ENCODE measurements at places on chromosomes 2 and 18.
A peak's percentile ranks its signal among the peaks of the same experiment; 100 is the strongest.

- DNase-seq: no peak
Measured at GRCh38 chr18:80170395-80171053, 61.5 kb downstream of the ADNP2 start.

GRCh38 chr2:207311316-207312005 lies 145.7 kb upstream of the KLF7 start:
- DNase-seq: no peak

DNA sequence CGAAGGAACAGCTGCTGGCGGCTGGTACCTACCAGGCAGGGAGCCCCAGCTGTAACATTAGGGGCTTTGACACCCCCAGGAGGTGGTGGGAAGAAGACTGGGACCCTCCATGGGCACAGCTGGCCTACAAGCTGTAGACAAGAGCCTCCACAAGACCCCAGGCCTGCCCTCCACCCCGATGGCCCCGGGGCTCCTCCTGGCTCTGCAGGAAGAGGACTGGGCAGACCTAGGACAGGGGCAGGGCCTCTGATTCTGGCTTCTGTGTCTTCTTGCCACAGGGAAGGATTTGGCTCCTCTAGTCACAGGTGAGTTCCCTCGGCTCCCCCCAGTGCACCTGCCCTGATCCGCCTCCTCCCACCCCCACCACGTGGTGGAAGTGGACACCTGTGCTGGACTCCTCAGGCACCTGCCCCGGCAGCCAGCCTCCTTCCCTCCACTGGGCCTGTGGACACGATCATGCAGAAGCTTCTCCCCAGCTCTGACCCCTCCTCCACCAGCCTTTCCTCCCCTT lies 53.4 kb upstream of the ODC1 start:
- DNase-seq: no peak

DNA sequence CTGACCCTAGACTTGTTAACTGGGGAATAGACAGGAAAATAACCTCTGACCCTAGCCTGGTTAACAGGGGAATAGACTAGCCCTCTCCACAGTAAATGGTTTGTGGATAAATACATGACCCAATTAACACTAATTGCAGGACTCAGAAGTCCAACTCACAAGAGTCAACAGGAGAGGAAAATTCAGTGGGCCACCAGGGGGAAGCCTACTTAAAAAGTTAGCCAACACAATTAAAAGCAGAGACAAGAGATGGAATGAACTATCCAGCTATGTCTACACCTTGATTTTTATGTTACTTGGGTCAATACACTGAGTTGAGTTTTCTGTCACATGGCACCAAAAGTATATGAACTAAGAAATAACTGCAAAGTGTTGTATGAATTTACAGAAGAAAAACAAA lies 158.8 kb upstream of the SLC39A10 start:
- peak; percentile 21 for DNase-seq

DNA sequence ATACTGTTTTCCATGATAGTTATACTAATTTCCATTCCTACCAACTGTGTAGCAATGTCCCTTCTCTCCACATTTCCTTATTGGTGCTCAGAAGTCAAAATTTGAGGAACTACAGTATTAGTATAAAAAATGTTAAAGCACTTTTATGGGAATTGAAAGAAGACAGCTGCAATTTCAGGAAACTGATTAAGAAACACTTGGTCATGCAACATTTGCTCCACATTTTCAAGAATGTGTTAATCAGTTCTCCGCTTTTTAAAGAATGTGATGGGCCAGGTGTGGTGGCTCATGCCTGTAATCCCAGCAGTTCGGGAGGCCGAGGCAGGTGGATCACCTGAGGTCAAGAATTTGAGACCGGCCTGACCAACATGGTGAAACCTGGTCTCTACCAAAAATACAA lies 33.6 kb upstream of the MGAT4A start:
- no peak for DNase-seq

GRCh38 chr2:56185582-56186046 lies 1.8 kb downstream of the CCDC85A start:
- DNase-seq: no peak

GRCh38 chr2:58377181-58377580 lies 136.1 kb upstream of the FANCL start:
- no peak for DNase-seq

DNA sequence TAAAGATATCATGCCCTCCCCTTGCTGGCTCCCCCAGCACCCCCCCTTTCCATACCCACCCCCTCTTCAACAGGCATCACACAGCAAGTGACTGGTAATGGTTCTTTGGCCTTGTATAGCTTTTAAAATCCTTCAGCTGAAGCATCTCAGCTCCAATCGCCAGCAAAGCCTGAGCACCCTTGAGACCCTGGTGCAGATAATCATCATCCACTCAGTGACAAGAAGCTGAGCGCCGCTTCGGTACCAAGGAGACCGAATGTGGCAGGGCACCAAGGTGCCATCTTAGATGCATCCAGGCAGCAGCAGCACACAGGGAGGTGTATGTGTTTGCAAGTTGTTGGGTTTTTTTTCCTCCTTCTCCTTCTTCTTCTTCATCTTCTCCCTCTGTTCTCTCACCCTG lies 232.7 kb downstream of the BCL11A start:
- no peak for DNase-seq

DNA sequence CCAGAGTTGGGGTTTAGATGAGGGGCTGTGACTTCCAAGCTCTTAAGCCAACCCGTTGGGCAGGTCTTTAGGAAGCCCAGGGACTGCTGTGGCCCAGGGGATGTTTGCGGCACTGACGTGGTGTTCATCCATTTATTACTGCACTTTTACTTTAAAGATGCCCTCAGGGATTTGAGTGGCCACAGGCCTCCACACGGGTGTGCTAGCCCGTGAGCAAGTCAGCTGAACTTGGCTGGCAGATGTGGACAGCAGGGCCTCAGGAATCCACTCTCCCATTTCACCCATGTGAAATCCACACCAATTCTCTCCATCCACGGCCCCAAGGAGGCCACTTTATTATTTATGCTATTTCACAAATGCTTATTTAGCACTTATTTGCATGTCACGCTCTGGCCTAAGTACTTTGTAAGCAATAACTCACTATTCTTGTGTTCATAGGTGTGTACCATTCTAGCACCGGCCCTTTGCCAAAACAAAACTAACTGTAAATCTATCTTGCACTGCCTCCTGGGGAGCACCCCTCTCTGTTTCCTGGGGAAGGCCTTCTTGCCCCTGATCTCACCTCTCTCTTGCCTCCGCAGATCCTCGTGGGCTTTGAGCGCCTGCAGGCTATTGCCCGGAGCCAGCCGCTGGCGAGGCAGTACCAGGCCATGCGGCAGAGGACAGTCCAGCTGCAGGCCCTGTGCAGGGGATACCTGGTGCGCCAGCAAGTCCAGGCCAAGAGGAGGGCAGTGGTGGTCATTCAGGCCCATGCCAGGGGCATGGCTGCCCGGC lies 39.1 kb upstream of the GPR17 start:
- DNase-seq: no peak

DNA sequence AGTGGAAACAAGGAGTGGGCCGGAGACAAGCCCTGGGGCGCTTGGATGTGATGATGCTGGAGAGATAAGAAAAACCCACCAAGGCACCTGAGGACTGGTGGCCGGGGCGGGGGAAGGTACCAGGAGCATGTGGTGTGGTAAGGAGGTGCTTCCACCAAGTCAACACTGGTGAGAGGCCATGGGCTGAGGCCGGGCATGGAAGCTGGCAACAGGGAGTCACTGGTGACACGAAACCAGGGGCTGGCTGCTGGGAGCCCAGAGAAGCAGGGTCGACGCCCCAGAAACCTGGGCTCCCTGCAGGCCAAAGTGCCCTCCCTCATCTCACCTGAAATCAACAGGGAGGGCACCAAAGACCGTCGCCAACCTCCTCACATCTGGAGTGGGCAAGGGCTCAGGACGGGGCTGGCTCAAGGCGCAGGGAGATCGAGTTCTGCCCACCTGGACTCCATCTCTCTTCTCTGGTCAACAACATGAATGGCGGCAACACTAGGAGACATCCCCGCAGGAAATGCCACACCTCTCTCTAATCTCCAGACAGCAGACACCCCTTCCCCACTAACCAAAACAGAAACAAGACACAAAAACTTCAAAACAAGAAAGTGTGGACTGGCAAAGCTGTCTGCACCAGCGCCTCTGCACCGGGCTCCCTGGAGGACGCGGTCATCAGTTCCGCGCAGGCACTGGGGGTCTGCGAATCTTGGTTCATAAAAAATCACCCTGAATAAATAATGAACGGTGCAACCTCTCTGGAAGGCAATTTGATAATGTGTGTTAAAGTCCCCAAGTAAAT lies 185.5 kb downstream of the HDAC4 start:
- DNase-seq: no peak

- no peak for DNase-seq
Measured at GRCh38 chr2:134705861-134706586, 12.8 kb downstream of the TMEM163 start.

- DNase-seq: no peak
Measured at GRCh38 chr2:153944800-153945199, 73.1 kb downstream of the GALNT13 start.

GRCh38 chr2:217156801-217157200 lies 296.9 kb upstream of the TNP1 start:
- DNase-seq: no peak

GRCh38 chr2:54106631-54107454 lies 8.6 kb upstream of the ACYP2 start:
- DNase-seq: no peak

DNA sequence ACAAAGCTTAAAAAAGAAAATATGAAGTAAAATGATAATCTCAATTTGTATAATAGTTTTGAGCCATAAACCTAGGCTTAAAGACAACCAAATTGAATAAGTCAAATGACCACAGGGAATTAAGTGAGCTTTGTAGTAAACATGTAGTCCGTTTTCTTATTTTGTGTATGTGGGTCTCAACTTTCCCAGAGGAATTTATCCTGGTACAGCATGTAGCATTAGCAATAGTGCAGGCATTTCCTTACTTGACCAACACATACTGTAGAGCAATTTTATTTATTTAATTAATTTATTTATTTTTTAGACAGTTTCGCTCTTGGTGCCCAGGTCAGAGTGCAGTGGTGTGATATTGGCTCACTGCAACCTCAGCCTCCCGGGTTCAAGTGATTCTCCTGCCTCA lies 37.5 kb upstream of the MTCL1 start:
- DNase-seq: no peak

DNA sequence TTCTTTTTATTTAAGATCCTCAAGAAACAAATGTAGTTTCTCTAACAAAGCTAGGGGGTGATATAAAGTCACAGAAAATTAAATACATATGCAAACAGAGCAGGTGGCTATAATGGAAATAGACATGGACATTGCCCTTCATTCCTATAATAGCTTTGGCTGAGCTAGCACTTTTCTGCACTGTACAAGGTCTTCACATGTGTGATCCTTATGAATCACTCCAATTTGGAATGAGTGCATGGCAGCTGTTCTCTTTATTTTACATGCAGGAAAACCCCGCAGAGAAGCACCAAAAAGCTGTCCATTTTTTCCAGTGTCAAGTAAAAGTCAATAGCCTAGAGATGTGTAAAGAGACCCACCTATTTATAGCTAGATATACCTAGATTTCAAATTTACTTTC lies 747.4 kb upstream of the SLC8A1 start:
- no peak for DNase-seq

DNA sequence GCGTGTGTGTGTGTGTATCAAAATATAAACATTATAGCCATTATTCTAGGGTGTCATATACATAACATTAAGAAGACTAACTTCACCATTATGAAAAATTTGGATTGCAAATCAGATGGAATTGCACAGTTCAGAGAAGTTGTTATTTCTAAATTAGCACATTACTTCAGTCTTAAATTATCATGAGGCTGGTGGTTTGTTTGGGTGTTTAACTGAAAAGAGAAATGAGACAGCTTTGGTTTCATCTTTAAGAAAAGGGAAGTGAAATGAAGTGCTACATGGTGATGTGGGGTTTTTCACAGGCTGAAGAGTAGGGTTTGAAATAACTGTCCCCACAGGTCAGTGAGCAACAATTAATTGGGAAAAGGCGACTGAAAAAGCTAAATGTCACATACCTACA lies 161.2 kb upstream of the XIRP2 start:
- no peak for DNase-seq

- no peak for DNase-seq
Measured at GRCh38 chr2:54360055-54360792, 95.9 kb upstream of the SPTBN1 start.

- DNase-seq: no peak
Measured at GRCh38 chr2:215981115-215981514, 32.2 kb downstream of the MREG start.

DNA sequence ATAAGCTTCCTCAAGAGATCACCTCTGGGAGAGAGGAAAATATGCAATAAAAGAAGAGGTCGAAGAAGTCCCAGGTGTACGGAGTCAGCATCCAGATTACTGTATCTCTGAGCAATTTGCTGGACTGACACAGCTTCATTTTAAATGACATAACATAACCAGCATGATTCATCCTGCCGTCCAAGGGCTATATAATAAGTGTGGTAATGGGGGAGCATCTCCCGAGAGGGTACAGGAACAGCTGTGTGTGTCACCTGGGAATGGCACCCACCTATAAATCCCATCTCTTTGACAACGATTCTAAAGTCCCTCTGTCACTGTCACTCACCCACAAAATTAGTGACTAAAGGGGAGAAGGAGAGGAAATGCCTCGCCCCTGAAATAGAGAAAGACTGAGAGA lies 19.3 kb upstream of the FZD7 start:
- DNase-seq: no peak
